ENCODE measurements at places on chromosomes 3 and 15.

DNA sequence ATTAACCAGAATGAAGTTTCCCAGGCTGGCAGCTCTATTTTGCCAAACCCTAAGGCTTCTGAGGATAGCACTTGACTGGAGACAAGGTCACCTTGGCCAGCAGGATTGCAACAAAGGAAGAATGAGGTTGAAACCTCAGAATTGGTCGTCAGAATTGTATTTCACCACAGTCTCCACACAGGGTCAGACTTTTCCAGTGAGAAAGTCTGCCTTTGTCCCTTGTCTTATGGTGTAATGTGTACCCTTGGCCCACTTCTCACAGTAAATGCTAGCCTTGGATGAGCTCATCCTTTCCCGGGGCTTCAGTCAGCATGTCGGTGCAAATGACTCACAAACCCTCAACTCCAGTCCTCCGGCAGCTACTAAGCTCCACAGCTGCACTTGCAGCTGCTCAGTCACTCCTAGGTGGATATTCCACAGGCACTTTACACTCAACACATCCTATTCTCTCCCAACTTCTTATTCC, 19.7 kb downstream of the SSR3 start:
- peak; percentile 58 for DNase-seq

DNA sequence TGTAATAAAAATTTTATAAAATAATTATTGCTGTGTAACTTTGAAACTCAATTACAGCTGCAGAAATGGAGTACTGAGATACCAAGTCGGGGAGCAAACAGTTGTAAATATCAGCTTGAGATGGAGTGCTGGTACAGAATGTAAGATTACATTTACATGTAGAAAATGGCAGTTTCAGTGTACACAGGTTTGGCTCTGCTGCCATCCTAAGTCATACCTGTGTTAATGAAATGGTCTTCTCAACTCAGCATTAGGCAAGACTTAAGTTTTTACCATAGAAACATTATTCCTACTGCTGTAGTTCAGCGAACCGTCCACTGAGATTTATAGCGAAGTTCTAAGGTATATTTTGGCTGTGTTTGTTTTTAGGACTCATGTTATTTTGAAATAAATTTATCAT, 110.1 kb upstream of the TBL1XR1 start:
- DNase-seq = no peak

- no peak for DNase-seq
These were observed 5.9 kb downstream of the PRSS50 start for GRCh38 chr3:46711760-46712159.

DNA sequence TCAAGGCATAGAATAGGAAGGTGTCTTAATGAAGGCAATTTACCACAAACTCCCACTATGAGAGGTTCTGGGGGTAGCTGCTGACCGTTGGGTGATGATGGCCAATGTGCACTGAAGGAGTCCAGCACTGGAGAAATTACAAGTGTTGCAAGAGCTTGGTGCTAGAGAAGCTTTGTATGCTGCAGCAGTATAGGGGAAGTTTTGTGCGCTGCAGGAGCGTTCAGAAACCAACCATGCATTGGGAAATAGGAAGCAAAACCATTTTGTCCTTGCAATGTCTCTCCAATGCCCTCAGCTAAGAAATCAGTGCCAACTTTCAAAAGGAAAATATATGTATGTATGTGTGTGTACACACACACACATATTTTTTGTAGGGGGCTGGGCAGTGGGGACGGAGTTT, 441.6 kb upstream of the NAALADL2 start:
- DNase-seq = no peak

GRCh38 chr15:35174948-35175347, 89.9 kb upstream of the NANOGP8 start:
- no peak for DNase-seq

DNA sequence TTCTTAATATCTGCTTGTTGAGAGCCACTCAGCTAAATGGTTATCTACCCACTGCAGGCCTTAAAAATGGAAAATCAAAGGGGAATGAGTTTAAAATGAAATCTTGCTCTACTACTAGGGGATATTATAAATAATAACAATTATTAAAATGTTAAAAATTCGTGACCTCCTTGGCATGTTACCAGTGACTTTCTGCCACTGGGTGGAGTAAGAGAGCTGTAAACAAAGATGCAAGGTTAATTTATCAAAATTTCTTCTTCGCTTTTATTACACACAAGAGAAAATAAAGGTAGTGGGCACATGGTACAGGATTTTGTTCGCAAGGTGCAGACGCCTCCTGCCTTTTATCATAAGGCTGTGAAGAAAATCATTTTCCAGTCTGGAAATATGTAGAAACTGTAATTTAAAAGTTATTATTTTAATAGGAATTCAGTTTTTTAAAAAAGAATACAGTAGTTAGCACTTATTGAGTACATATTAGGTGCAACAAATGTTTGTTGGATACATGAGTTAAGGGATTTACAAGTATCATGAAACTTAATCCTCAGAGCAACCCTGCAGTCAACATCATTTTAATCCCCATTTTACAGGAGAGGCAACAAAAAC, 272.6 kb downstream of the SUCLG2 start:
- peak; percentile 76 for DNase-seq

DNA sequence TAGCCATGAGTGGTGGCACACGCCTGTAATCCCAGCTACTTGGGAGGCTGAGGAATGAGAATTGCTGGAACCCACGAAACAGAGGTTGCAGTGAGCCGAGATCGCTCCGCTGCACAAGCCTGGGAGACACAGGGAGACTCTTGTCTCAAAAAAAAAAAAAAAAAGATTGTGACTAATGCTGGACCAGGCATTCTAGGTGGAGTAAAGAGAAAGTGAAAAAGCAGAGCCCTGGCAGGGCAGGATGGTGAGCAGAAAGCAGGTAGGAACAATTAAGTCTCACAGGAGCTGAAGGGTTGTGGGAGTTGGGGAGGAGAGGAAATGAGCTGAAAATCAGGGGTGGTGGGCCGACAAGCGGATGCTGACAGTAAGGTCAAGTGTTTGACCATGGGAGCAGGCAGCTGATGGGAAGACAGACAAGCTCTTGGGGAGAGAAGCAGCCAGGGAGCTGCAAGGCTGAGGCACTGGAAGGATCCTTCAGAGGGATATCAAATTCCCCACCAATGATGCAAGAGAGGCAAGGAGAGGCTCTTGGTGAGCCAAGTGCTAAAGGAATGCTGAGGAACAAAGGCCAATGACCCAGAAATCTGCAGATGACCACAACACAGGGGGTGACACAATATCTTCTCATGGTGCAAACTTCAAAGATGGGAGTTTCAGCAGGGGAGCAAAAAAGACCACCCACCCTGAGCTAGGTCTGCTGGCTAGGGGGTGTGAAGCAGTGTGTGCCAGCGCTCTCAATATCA, 251.1 kb downstream of the ULK4 start:
- DNase-seq = no peak

GRCh38 chr3:194103505-194103904, 32.4 kb upstream of the HES1 start:
- no peak for DNase-seq
